Ovary (tissue), 10 donors: ENCODE measurements at places on chromosomes 2 and 18.

- no peak overlapping the region for H3K27ac ChIP-seq
- H3K4me1 ChIP-seq, result peaks cover 17% of the 10 kb centered on the region
- DNase-seq, result no peak
- H3K36me3 ChIP-seq, result no peaks in the 10 kb centered on the region
These were observed 60.8 kb downstream of the MBP start for GRCh38 chr18:77071711-77072292.

DNA sequence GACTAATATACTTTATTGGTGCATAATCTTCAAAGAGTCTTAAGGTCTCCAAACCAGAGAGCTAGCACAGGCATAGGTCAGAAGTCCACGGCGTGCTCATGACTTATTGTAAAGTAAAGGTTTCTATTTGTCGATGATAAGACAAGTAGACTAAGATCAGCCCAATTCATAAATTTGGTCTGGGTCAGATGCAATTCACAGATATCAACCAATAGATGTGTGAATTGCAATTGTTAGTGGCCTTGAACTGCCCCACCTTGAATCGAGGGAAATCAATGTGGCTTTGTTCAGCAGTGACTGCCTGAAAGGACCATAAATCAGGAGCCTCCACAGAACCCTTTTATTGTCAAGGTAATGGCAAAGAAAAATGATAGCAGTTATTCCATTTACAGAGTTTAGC lies 39.1 kb upstream of the CPS1 start:
- no peaks in the 10 kb centered on the region for H3K27me3 ChIP-seq
- no peak for DNase-seq
- H3K27ac ChIP-seq, result no peak overlapping the region

DNA sequence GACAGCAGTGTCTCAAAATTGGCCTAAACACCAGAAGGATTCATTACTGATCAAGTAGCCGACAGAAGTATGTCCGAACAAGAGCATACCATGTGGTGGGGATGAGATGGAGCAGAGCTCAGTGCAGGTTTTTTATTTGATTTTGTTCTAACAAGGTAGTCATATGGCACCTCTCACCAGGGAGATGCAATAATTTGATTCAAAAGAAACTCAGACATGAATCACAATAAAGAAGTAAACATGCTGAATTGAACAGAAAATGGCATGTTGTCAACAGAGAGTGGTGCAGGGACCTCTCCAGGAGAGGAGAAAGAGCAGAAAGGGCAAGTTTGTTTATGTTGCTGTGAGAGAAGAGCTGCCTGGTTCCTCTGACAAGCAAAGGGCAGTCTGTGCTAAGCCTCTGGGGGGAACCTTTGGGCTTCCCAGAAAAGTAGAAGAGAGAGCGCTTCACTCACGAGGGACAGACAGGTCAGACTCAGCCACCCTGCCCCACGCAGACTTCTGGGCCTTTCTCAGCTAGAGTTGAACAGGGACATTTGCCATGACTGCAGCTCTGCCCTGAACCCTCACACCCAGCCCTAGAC lies 351.3 kb upstream of the RAB12 start:
- no peaks in the 10 kb centered on the region for H3K27me3 ChIP-seq
- no peak overlapping the region for H3K4me3 ChIP-seq
- H3K27ac ChIP-seq, result no peak overlapping the region
- H3K4me1 ChIP-seq, result peaks cover 3% of the 10 kb centered on the region
- no peak for DNase-seq

GRCh38 chr2:98601532-98602132 lies 6.7 kb downstream of the COA5 start:
- H3K27me3 ChIP-seq, result no peaks in the 10 kb centered on the region
- DNase-seq, result no peak
- no peaks in the 10 kb centered on the region for H3K36me3 ChIP-seq
- H3K27ac ChIP-seq, result no peak overlapping the region
- peaks cover 3% of the 10 kb centered on the region for H3K4me1 ChIP-seq

DNA sequence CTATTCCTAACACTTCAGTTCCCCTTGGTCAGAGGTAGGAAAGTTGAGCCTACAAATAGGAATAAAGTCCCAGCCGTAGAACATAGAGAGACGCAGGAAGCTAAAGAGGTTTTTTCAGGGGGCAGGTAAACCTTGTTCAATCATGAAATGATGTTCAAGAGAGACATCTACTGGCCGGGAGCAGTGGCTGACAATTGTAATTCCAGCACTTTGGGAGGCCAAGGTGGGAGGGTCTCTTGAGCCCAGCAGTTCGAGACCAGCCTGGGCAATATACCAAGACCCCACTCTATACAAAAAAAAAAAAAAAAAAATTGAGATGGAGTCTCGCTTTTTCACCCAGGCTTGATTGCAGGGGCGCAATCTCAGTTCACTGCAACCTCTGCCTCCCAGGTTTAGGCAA lies 66.7 kb upstream of the DNAJC10 start:
- H3K27me3 ChIP-seq, result no peaks in the 10 kb centered on the region
- H3K4me1 ChIP-seq, result no peaks in the 10 kb centered on the region
- no peak overlapping the region for H3K27ac ChIP-seq
- H3K4me3 ChIP-seq, result no peak overlapping the region
- no peak for DNase-seq

DNA sequence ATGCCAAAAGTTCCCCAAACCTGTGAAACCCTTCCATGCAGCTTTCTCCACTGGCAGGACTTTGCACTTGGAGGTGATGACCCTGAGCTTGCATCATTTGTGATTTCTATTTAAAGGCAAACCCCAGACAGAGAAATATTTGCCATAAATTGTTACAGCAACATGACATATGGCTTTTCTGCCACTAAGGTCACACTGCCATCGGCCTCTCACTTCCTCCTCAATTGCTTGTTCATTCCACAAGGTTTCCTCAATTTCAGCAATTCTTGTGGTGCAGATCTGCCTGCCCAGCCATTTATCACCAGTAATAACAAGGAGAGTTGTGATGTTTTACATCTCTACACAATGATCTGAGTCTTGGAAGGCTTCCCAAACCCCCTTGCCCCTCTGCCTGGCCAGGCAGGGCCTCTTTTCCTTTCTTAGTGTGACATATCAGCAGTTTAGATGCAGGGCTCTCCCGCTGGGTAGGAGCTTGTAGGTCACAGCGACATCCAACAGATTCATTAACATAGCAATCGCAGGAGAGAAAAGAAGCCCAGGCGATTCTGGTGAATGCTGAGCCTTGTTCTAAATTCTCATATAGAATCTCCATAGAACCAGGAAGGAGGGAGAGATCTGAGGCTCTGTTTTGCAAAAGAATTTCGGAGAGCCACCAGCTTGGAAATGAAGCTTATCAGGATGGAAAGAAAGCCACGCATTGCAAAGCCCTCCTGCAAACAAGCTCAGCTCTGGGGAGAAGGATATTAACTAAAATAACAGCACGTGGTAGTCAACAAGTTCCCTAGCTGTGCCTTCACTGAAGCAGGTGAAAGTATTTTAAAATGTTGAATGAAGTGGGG lies 46.7 kb upstream of the ITGA6 start:
- no peak overlapping the region for H3K4me3 ChIP-seq
- H3K4me1 ChIP-seq, result peaks cover 9% of the 10 kb centered on the region
- no peak for DNase-seq
- no peaks in the 10 kb centered on the region for H3K36me3 ChIP-seq
- no peaks in the 10 kb centered on the region for H3K27me3 ChIP-seq
